ENCODE measurements at places on chromosomes 5 and 9.

- DNase-seq: no peak
Measured at GRCh38 chr9:90894986-90895687, 93.5 kb downstream of the SYK start.

DNA sequence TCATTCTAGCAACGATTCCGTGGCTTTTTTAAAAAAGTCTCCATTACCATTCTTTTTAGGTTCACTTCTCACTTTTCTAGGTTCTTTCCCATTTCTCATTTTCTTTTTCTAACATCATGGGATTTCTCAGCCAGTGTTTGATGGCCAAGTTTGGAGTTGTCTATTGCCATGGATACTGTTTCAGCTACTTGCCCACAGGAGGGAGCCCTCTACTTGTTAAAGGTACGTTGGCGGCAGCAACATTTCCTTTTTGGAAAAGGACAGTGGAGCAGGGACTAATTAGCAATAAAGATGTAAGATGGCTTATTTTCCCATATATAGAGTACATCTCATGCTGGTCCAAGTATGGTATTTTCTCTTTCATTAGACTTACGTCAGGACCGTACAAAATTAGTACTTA, 2257.5 kb upstream of the C9orf72 start:
- no peak for DNase-seq

DNA sequence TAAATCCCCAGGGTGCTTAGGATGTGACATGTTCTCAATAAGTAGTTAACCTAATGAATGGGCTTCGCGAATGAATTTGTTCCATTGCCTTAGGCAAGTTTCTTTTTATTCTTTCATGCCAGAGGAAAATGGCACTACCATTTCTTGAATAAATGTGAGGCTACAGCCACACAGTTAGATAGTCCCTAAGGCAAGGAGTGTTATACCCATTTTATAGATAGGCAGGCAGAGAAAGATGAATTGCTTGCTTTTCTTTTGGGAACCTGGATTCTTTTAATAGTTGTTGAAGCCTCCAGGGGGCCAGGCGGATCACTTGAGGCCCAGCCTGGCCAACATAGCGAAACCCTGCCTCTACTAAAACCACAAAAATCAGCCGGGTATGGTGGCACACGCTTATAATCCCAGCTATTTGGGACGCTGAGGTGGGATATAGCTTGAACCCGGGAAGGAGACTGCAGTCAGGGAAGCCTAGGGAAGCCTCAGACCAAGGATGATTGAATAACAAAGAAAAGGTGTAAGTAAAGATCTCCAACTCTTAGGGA, 943 bp downstream of the NOP16 start:
- no peak for DNase-seq

DNA sequence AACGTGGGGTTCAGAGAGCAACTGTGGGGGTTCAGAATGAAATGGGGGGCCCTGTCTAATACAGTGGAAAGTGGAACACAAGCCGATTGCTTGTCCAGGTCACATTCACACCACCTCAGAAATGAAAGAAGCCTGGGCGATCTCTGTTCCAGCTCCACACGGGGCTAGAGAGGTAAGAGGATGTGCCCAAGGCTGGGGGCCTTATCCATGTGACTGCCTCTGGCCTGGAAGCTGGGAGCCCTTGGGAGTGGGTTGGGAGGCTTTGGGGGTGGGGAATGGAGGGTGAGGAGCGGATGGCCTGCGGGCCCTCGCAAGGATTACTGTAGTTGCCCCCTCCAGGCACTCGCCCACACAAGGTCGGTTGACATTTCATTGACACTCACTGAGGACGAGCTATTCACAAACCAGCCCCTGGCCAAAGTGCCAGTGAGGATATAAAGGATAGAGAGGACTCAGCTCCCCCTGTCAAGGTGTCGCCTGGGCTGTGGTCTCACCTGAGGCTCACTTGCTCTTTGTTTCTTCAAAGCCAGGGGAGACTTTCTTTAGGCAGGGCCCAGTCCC, 86.7 kb downstream of the LIFR start:
- no peak for DNase-seq

DNA sequence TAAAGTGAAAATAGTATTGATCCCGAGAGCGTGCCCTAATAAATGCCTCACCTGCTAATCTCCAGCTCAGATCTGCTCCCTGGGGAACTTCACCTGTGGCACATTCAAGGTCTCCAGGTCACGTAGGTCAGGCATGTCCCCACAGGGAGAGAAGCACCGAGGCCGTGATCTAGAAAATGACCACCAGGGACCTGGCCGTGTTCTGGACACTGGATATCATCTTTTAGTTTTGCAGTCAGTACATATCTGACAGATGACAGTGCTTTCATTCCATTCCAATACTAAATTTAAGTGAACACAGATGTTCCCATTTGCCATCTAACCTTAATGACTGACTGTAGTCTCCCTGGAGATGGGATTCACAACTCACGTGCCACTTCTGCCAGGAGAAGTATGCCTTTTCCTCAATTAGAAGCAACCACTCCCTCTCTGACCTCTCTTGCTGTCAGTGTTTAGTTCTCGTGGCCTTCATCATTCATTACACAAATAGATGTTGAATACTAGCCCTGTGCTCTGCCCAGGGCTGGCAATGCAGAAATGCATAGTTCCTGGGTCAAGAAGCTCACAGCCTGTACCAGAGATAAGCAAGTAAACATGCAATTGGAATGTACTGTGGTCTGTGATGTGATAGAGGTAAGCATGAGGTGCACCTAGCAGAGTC, 276.5 kb downstream of the NTRK2 start:
- no peak for DNase-seq

DNA sequence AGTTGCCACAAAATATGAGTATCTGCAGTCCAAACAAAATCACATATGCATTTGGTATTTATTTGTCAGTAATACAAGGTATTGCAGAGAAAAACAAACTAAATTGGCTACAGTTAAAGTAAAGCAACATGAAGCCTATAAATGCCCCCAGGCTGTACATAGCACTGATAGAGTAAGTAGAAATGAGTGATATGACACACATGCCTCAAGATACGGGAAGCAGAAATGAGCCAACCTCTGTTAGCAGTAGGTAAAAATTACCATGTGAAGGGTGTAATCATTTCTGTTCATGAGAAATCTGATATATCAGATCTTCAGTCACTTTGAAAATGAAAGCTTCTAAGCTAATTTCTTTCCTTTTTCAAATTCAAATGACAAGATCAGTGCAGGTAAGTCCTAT, 131.1 kb downstream of the CHSY3 start:
- DNase-seq: no peak
